A549 treated with Hydrocortisone at 1 μM for 4 hours (cell line): ENCODE measurements at places on chromosomes 13 and 19. TPM values are rescaled to one million over a fixed set of nuclear protein-coding genes. Genes with fewer than 3 reads are reported as not detected.

ZNF701 gene
- total RNA-seq: 0.14 to 0.28 TPM (median 0.20 TPM) in 5 replicates

KLK3 gene
- total RNA-seq: not detected in 5 replicates

RNASEH2A gene
- 33.2 to 47.5 TPM (median 44.6 TPM) in 5 replicates for total RNA-seq

CEACAM6 gene
- total RNA-seq: 14.7 to 22.7 TPM (median 18.6 TPM) in 5 replicates

TMEM255B gene
- 0.54 to 1.0 TPM (median 0.87 TPM) in 5 replicates for total RNA-seq

ADAMTSL5 gene
- 3.4 to 4.2 TPM (median 3.5 TPM) in 5 replicates for total RNA-seq

FXYD1 gene
- 0.32 to 0.59 TPM (median 0.33 TPM) in 3 of 5 replicates, not detected in the others for total RNA-seq

WDR87 gene
- not detected in 5 replicates for total RNA-seq

B3GNT8 gene
- 0.09 to 0.33 TPM (median 0.12 TPM) in 4 of 5 replicates, not detected in the other for total RNA-seq

HNRNPUL1 gene
- total RNA-seq: 282 to 347 TPM (median 290 TPM) in 5 replicates

DMWD gene
- total RNA-seq: 26.7 to 35.5 TPM (median 32.0 TPM) in 5 replicates

EID2 gene
- 33.6 to 44.2 TPM (median 43.1 TPM) in 5 replicates for total RNA-seq

ZNF432 gene
- 1.3 to 1.9 TPM (median 1.6 TPM) in 5 replicates for total RNA-seq

NKPD1 gene
- 0.56 to 0.90 TPM (median 0.77 TPM) in 5 replicates for total RNA-seq

LEUTX gene
- not detected in 5 replicates for total RNA-seq

NLRP11 gene
- 0.02 to 0.06 TPM (median 0.03 TPM) in 5 replicates for total RNA-seq

ZNF571 gene
- 0.70 to 1.6 TPM (median 1.2 TPM) in 5 replicates for total RNA-seq

LILRA1 gene
- total RNA-seq: not detected in 5 replicates

CEACAM18 gene
- total RNA-seq: not detected in 5 replicates

ZNF547 gene
- total RNA-seq: 1.0 to 2.5 TPM (median 1.4 TPM) in 5 replicates

GFY gene
- 0.14 to 0.24 TPM (median 0.16 TPM) in 5 replicates for total RNA-seq

SIGLECL1 gene
- total RNA-seq: not detected in 5 replicates

PEAK3 gene
- 0.09 to 0.18 TPM (median 0.14 TPM) in 5 replicates for total RNA-seq

DENND1C gene
- 0.13 to 0.25 TPM (median 0.21 TPM) in 5 replicates for total RNA-seq

ZNF575 gene
- 1.3 to 2.1 TPM (median 2.0 TPM) in 5 replicates for total RNA-seq

PPP1R12C gene
- total RNA-seq: 65.1 to 85.5 TPM (median 79.5 TPM) in 5 replicates

ZNF429 gene
- not detected in 5 replicates for total RNA-seq

C1QTNF9B gene
- total RNA-seq: not detected in 5 replicates

SERPINE3 gene
- total RNA-seq: 0.07 TPM in 1 of 5 replicates, not detected in the others

LRFN3 gene
- 15.7 to 24.4 TPM (median 20.9 TPM) in 5 replicates for total RNA-seq

CAPN12 gene
- 4.9 to 7.4 TPM (median 6.4 TPM) in 5 replicates for total RNA-seq

IGSF23 gene
- 0.15 to 0.84 TPM (median 0.66 TPM) in 5 replicates for total RNA-seq

LILRA2 gene
- total RNA-seq: 0.03 TPM in 1 of 5 replicates, not detected in the others

UCHL3 gene
- 45.9 to 50.2 TPM (median 46.4 TPM) in 5 replicates for total RNA-seq

ZNF235 gene
- 2.8 to 4.5 TPM (median 3.1 TPM) in 5 replicates for total RNA-seq

FFAR1 gene
- 0.07 TPM in 2 of 5 replicates, not detected in the others for total RNA-seq

TMEM59L gene
- 3.8 to 7.0 TPM (median 5.9 TPM) in 5 replicates for total RNA-seq

GPX4 gene
- 385 to 499 TPM (median 481 TPM) in 5 replicates for total RNA-seq

KIR2DL3 gene
- not detected in 5 replicates for total RNA-seq

CGB3 gene
- 0.18 TPM in 1 of 5 replicates, not detected in the others for total RNA-seq

FLT3 gene
- total RNA-seq: not detected in 5 replicates

GAS6 gene
- total RNA-seq: 7.8 to 9.4 TPM (median 8.2 TPM) in 5 replicates

NACC1 gene
- total RNA-seq: 29.0 to 39.7 TPM (median 38.2 TPM) in 5 replicates

KCNJ14 gene
- total RNA-seq: 0.93 to 2.0 TPM (median 1.1 TPM) in 5 replicates
